ENCODE measurements at places on chromosomes 5 and 9.

DNA sequence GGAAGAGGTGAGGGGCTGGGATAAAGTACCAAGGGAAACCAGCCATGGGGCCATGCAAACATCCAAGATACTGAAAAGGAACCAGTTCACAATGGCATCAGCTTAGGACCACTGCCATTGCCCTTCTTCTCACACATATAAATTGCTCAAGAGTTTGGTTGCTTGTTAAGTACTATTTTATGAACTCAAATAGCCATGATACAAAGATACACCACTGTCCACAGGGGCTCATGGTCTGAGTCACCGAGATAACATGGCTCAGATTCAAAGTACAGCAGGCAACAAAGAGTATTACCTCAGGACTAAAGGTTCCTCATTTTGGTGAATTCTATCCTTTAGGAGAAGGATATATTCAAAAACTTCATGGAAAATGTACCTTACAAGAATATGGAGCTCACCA lies 55.6 kb downstream of the FANCC start:
- no peak for DNase-seq

GRCh38 chr5:173624282-173624681 lies 7.8 kb upstream of the BOD1 start:
- DNase-seq: peak; percentile 32

DNA sequence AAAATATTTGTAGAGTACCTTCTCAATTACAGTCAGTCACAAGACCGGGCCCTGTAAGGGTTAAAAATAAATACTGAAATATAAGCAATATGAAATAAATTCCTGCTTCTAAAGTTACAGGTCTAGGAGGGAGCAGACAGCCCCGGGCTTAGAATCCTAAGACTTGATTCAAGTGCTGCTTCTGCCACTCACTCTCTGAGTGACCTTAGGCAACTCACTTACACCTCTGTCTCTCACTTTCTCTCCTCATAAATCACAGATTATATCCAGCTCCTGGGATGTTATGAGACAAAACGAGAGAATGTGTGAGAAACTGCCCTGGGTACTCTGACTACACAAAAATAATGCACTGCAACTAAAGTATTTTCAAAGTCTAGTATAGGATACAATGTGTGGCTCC lies 101.9 kb downstream of the PDE4D start:
- DNase-seq: no peak

- DNase-seq: no peak
These were observed 31.1 kb downstream of the SEMA6A start for GRCh38 chr5:116543501-116543900.

DNA sequence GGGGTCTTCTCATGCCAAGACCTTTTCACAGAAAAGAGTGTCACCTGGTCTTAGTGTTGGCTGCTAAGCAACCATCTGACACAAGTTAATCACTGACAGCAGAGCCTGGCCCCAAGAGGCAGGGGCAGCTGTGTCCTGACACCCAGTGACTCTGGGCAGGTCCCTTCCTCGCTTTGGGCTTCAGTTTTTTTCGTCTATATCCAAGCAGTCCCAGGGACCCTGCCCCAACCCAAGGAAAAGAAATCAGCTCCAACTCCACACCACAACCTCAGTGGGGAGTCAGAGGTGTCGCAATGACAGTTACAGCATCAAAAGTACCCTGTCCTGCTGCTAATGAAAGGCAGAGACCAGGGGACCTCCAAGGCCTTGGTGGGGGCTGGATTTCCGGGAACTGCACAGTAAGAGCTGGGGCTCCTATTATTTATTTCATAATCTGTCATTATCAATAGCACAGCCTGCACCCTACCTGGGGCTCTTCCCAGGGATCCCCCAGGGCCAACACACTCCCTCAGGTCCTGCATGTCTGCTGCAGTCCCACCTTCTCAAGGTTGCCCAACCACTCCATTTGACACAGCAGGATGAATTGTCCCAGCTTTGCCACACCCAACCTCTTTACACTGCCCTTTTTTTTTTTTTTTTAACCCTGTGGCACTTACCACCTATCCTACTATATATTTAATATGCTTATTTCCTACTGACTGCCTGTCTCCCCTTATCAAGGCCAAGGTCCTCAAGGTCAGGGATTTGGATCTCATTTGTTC lies 9.4 kb downstream of the ANKS6 start:
- no peak for DNase-seq

DNA sequence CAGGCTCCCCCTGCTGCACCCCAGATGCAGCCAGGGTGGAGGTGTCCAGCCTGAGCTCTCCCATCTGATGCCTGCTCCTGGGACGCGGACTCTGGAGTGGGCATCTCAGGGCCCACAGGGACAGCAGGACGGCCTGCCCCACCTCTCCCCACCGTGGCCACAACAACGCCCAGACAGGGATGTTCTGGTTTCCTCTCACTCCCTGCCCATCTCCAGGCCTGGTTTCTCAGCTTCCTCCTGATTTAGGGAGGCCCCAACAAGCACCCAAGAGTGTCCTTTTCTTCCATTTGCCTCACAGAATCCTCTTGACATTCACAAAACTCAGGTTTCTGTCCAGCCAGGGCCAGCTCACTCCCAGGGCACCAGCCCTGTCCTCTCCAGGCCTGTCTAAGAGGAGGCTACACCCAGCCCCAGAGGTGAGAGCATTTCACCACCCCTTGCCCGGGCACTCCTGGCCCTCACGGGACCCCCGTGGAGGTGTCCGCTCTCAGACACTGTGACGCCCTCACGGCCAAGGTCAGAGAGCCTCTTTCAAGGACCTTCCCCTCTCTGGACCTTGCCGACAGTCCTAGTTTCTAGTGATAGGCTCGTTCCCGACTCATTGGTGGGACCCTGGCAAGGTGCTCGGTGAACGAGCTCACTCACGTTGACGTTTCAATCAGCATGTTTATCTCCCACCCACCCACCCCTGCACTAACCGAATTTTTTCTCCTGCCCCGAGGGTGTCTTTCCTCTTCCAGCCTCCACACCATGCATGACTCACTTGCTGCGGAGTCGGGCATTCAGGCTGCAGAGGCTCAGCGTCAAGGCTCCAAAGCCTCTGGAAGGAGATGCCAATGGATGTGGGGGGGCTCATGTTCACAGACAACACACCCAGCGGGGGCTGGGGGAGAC lies 62.0 kb upstream of the UNC5A start:
- no peak for DNase-seq

DNA sequence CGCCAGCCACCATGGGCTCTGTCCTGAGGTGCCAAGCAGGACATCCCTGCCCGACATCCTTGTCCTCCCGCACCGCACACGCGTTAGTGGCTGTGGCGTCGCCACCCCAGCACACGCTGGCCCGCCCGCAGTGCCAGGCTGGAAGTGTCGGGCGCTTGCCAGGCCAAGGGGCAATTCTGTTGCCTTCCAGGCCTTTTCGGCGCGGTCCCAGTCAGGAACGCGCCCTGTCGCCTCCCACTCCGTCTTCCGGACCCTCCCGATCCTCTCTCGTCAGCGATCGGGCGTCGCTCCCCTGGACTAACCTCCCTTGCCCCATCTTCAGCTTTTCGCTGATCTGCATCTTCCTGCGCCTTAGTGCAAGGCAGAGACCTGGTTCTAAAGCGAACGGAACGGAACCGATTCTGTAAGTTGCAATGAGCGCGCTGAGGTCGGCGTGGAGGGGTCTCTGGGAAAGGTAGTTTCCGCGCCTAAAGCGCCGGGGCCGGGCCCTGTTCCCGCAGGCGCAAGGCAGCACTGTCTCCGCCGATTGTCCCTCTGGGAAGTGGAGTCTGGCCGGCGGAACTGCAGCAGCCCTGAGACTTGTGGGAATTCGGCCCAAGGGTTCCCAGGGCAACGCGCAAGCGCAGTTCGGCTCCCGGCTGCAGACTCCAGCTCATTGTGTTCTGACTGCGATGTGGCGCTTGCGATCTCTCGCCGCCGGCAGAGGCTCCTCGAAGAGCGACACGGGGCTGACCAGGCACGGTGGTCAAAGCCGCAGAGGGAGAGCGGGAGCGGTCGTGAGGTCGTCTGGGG lies at the start of gene ZNF454:
ZNF454 (plus strand) TSS at position 630 of the 792 bp plus-strand sequence. CDS start 1,594 bp downstream, outside the sequence.
- DNase-seq: peak; percentile 98

GRCh38 chr9:36847781-36848673 lies 186.0 kb downstream of the PAX5 start:
- peak; percentile 95 for DNase-seq

GRCh38 chr9:16869882-16870595 lies 431 bp downstream of the BNC2 start:
- DNase-seq: no peak

- DNase-seq: no peak
These were observed 170.5 kb downstream of the RGS3 start for GRCh38 chr9:113633782-113634595.

DNA sequence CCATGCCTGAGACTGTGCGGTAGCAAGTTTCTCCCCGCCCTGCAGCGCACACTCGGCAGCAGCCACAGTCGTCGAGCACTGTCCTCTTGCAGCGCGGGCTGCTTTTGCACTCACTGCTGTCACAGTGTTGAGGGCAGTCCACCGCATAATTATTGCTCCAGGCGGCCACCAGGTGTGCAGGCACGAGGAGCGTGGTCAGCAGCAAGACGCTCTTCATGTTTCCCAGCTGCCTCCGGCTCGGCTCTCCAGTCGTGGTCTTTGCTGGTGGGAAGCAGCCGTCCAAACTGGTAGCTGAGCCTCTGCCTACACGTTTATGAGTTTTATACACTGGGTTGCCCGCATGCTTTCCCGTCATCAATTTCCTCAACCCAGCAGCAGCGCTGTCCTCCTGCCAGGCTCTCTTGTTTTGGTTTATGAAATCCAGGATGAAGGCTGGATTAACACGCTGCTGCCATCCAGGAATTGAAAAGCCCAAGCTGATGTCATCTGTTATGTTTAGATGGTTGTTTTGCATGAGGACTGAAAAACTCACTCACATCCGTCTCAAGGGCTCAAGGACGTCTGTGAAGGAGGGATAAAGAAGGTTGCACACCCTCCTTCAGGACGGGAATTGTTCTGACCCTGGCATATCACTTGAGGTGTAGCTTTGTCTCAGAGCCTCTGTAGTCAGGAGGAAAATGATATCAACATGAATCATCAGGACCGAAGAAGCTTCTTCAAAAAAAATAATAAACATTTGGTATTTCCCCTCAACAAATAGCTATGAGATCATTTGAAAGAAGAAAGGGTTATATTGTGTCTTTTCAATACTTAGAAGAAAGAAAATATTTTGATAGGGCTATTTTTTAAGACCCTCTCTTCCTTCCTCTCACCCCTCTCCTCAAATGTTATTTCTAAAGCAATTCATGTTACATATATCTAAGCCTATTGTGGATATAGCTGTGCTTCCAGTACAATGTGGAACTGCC lies at the start of gene ESM1:
ESM1 (minus strand) TSS at position 293 of the 968 bp plus-strand sequence; CDS start at position 217, 76 bp downstream.
- DNase-seq: no peak
